ENCODE measurements at places on chromosomes 2 and 18.

DNA sequence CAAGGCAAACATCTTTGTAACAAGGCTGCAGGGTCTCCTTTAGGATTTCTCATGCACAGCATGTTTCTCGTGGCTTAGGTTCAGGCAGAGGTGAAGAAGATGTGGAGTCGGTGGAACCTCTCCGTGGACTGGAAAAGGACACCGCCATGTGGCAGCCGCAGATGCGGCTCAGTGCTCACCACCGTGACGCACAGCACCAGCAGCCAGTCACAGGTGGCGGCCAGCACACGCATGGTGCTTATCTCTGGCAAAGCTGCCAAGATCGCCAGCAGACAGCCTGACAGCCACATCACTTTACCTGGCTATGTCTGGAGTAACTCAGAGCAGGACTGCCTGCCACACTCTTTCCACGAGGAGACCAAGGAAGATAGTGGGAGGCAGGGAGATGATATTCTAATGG lies 86.6 kb downstream of the PTH2R start:
- no peak for DNase-seq

- no peak for DNase-seq
Measured at GRCh38 chr2:201923436-201924328, 110.0 kb upstream of the FZD7 start.

GRCh38 chr2:171862501-171862900 lies 31.5 kb downstream of the SLC25A12 start:
- DNase-seq: no peak

DNA sequence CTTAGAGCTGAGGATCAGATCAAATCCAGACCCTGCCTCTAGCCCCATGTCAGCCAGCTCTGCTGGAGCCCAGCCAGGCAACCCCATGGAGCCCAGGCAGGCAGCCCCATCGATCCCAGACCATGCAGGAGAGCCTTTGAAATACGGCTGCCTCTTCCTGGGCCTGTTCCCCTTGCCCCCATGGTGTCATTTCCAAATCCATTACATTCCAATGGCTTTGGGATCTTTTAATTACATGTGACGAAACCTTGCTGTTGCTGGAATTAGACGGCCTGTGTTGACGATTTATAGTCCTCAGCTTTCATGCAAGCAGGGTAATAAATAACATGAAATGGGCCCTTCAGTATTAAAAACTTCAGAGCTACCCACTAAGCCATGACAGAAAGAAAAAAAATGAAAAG lies 75.8 kb upstream of the SLC14A2 start:
- DNase-seq: no peak

- no peak for DNase-seq
Measured at GRCh38 chr18:23103449-23103848, 31.8 kb upstream of the CABLES1 start.

DNA sequence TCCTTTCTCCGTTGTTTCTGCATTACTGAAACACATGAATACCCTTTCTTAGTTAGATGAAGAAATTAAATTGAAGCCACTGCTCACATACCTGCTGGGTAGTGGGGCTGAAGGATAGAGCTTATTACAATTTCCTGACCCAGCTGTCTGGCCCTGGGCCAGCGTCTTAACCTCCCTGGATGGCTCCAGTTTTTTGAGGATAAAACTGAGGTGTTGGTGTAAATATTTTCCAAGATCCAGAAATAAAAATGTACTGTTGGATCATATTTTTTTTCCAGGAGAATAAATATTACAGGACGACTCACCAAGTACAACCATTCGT lies 3.5 kb downstream of the RNF144A start:
- DNase-seq: no peak

GRCh38 chr18:227902-228301 lies 39.9 kb downstream of the THOC1 start:
- DNase-seq: no peak

DNA sequence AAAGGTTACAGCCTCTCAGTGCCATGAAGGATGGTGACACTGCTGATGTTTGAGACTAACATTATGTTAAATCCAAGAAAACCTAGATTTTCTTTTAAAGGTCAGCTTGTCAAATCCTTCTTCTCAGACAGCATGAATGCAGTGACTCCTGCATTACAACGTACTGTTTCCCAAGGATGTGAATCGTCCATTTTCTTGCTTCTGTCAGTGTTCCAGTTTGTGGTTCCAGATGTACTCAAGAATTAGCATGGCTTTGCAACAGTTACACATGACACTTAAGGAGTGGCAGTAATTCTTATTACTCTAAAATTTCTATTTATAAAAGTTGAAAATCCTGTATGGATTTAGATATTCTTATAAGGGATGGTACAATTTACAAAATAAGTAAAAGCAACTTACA lies 1.5 kb upstream of the TTC39C start:
- no peak for DNase-seq

DNA sequence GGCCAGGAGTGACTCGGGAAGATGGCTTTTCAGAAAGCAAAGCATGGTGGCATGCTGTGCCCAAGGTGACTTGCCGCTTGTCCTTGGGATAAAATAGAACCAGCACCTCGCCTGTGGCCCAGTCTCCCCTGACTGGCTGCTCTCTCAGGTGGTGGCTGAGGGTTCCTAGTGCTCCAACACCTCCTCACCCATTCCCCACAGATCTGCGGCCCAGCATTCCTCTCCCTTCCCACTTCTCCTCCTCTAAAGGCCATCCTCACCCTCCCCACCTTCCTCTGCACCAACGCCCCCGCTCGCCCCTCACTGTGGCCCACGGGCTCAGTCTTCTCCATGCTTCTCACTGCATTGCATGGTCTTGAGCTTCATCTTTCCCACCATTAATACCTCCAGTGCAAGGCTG lies 132.4 kb downstream of the PXDN start:
- no peak for DNase-seq

DNA sequence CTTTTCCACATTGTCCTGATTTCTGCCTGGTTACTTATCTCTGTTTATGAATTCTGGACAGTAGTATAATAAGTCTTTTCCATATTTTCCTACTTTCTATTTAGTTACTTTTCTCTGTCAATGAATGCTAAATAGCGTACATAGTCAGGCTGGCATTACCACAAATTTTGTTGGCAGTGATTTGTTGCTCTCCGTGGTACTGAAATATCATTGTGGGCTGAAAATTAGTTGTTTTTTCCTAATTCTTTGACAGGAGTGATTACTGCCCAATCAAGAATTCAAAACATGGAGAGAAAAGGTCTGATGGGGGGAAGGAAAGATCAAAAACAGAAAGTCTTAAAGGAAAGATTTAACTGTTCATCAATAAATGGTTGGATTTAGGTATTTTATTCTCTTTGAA lies 7.7 kb upstream of the GALNT13 start:
- no peak for DNase-seq

- DNase-seq: no peak
Measured at GRCh38 chr2:11437602-11438001, 28.4 kb downstream of the E2F6 start.

GRCh38 chr2:88481691-88482336 lies 29.3 kb upstream of the FOXI3 start:
- no peak for DNase-seq

- no peak for DNase-seq
Measured at GRCh38 chr2:105181282-105181681, 60.3 kb upstream of the GPR45 start.

DNA sequence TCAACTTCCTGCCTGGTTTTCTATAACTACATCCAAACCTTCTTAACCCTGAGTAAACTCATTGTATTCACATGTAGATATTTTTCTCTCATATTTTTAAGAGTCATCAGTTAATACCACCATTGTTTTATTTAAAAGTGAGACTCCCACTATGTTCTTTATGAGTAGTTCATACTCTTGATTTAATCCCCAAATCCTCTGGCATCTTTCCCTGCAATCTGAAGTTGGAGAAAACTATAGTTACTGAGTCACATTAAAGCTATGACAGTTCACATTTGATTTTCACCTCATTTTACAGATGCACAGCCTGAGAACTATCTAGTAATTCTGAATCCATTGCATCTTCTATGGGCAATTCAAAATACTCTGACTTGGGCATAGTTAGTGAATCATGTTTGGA lies 1358.7 kb upstream of the NRXN1 start:
- DNase-seq: no peak

DNA sequence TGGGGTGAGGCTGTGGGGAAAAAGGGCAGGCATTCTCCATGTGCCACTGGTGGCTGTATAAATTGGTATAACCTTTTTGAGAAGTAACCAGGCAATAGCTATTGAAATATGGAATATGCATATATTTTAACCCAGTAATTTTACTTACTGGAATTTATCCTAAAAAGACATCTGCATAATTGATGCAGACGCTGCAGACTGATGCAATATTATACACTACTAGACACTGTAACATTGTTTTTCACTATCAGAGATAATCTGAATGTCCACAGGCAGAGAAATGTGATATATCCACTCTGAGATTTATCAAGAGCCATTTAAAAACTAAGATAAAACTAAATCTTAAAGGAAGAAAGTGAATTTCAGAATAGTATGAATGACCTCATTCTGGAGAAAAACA lies 14.7 kb downstream of the THOC1 start:
- DNase-seq: no peak

DNA sequence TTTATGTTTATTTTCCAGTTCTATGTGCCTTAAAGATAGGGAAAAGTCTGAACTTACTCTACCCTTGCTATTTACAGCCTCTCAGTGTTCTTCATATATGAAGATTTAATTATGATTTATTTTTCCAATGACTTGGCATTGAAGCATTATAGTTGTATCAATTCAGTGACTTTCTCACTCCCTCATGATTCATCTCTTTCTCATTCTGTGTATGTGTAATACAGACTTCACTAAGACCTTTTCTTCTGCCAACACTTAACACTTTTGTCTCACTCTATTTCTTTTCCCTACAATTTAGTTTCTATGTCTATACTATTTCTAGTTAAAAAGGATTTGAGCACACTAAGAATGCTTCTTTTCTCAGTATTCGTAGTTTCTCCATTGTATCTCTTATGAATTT lies 1470.3 kb upstream of the ACVR2A start:
- DNase-seq: no peak

- DNase-seq: no peak
Measured at GRCh38 chr2:86298411-86299390, 38.7 kb downstream of the REEP1 start.

DNA sequence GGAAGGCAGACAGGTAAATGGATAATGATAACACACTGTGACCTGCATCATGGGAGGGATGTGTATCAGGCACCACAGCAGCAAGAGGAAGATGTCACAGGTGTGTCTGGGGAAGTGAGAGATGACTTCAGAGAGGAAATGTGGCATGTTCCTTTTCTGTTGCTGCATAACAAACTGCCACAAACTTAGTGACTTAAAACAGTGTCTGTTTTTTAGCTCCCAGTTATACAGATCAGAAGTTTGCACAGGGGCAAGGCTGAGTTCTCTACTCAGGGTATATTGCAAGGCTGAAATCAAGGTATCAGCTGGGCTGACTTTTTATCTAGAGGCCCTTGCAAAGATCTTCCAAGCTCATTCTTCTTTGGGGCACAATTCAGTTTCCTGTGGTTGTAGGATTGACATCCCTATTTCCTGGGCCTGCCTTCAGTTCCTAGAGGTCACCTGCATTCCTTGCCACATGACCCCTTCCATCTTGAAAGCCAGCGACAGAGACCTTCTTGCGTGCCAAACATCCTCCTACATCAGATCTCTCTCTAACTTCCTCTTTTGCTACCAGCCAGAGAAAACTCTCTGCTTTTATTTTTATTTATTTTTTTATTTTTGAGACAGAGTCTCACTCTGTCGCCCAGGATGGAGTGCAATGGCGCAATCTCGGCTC lies 2.1 kb upstream of the MAP3K2 start:
- no peak for DNase-seq

DNA sequence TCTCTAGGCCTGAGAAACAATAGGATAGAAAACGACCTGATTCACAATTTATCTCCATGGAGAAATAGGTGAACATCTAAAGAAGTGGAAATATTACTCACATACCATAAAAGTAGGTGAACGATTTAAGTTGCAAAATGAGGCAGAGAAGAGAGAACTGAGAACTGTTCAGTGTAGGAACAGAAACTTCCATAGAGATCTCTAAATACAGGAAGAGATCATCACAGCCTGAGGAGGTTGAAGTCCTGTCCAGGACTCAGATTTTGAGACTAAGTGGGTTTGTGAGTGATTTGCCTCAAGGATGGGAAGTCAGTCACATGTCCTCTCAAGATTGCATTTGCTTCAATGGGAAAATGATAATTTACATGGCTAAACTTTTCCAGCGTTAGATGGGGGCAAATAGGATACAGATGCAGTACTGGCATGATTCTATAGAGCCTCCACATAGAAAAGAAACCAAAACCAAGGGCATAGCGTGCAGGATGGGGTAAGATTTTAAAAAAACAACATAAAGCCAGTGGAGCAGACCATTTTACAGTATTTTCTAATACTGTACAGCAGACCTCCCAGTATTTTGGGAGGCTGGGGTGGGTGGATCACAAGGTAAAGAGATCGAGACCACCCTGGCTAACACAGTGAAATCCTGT lies 68.8 kb downstream of the MEP1B start:
- DNase-seq: no peak

GRCh38 chr2:158575051-158575635 lies 118.4 kb downstream of the PKP4 start:
- DNase-seq: no peak

GRCh38 chr2:191847764-191848163 lies 876 bp upstream of the CAVIN2 start:
- no peak for DNase-seq

DNA sequence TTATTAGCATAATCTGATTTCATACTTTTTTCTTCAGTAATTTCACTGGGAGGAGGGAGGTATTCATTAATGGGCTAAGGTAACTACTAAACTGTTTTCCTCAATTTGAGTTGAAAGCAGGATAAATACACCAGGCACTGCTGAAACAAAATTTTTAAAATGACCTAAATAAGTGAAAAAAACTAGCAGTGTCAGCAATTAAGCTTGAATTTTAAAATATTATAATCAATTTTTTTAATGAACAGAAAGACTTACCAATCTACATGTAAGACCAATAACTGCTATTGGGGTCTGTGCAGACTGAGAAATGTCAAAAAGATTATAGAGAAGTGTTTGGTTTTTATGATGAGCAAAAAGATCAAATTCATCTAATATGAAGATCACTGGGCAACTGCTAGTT lies 68.4 kb downstream of the ORC4 start:
- DNase-seq: no peak

DNA sequence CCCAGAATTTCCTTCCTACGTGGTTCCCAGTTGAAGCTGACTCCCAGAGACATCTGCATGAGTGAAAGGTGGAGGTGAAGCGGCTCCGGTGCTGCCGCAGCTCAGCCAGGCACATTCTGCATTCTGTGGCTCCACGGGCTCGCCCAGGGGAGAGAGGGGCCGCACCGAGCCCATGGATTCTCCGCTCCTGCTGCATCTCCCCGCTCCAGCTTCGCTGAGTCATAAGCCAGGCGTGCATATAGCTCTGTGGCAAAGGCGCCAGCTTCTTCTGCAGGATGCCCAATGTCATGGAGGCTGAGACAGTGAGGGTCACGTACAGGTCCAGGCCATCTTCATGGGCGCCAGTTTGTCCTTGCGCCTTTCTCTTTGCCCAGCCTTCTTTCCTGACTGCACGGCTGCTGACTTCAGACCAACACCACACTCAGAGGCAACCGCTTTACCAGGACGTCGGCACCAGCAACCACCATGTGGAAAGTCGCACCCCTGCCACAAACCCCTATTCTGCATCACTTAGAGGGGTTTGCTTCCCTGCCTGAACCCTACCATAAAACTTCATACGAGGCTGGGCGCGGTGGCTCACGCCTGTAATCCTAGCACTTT lies 215.7 kb downstream of the MGAT5 start:
- DNase-seq: no peak
